Astrocyte of the spinal cord (primary cell): ENCODE measurements at places on chromosomes 11 and 22.

- DNase-seq, result no peak
Observed at GRCh38 chr11:12240677-12241076, 130.3 kb downstream of the MICAL2 start.

GRCh38 chr11:14189874-14190273 is 169.1 kb downstream of the RRAS2 start:
- DNase-seq, result no peak

DNA sequence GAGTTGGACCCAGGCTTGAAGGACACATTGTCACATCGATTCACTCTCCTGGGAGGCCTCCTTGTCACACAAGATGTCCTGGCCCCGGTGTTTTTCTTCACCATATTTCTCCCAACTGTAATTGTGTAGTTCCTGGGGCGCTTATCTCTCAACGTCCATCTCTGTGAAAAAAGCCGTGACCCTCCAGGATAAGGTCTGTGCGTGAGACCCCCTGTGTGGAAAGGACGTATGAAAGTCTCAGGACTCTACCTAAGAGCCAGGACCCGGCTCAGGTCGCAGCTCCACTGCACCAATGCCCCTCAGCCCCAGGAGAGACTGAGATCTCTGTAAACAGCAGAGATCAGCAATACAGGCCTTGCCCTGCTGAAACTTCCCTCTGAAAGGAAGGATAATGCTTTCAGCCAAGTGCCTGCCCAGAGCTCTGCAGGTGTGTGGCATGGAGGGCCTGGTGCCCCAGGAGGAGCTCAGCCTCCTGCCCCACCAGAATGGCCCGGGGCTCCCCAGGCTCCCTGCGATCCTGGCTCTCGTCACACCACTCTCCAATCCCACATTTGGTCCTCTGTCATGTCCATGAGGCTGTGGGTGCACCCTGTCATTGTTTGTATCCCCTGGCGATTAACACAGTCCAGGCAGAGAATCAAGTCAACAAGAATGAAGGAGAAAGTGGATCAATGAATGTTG is 119.2 kb upstream of the TMEM45B start:
- DNase-seq, result no peak

DNA sequence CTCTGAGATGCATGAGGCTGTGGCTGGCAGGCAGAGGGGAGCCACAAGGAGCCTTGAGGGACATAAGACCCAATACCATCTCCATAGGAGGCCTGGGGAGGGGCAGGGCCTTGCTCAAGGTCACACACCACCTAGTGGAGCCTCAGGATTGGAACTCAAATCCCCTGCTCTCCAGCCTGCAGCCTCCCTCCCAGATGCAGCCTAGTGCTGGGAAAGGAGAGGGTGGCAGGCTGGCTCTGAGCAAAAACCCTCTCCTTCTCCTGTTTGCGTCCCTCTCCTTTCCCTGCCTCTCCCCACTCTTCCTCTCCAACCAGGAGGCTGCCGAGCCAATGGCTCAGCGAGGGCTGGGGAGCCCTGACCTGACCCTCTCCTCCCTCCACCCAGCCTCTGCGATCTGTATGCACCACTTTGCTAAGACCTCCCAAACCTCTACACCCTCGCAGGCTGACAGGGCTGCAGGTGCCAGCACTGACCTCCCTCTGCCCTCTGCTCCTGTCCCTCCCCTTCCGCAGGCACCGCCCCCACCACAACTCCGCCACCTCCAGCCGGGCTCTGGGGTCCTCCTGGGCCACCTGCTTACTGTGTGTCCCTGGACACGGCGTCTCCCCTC is 14.7 kb downstream of the IGLL1 start:
- no peak for DNase-seq
